NCI-H2171 (cell line): ENCODE measurements at places on chromosomes 2 and 18.

DNA sequence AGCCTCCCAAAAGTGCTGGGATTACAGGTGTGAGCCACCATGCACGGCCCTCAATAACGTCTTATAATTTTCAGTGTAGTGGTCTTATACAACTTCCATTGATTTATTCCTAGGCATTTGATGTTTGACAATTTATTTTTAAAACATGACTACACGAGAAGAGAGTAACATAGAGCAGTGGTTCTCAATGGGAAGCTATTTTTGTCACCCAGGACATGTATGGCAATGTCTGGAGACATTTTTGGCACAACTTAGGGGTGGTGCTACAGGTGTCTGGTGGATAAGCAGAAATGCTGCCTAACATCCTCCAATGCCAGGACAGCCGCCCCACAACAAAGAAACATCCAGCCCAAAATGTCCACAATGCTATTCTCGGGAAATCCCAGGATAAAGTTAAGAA, 12.7 kb upstream of the ANXA4 start:
- no peak for DNase-seq

GRCh38 chr18:58557008-58557435, 71.9 kb downstream of the ALPK2 start:
- DNase-seq: no peak

- no peak for DNase-seq
Measured at GRCh38 chr2:138000009-138000408, 35.7 kb downstream of the HNMT start.

GRCh38 chr18:59264121-59264571, 9.1 kb downstream of the RAX start:
- DNase-seq: no peak

- DNase-seq: no peak
Measured at GRCh38 chr2:149164296-149164695, 125.8 kb downstream of the LYPD6B start.

DNA sequence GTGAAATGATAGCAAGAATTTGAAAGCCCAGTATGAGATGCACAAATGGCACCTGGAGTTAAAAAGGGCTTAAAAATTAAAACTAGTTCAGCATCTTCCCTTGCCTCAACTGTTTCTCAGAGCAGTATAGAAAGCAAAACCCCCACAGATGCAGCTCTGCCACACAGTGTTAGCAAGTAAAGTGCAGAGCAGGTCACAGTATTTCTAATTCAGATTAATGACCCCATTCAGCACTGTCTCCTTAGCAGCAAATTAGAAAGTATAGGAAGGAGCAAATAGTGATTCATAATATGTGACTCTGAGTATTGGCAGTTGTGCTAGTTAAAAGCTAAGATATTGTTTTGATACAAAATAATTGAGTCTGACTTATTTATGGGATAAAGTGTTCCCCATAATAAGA, 73.8 kb upstream of the CCDC85A start:
- DNase-seq: no peak

- no peak for DNase-seq
Measured at GRCh38 chr2:60230037-60230436, 323.4 kb downstream of the BCL11A start.

GRCh38 chr2:239311132-239312040, 89.4 kb downstream of the HDAC4 start:
- DNase-seq: no peak

DNA sequence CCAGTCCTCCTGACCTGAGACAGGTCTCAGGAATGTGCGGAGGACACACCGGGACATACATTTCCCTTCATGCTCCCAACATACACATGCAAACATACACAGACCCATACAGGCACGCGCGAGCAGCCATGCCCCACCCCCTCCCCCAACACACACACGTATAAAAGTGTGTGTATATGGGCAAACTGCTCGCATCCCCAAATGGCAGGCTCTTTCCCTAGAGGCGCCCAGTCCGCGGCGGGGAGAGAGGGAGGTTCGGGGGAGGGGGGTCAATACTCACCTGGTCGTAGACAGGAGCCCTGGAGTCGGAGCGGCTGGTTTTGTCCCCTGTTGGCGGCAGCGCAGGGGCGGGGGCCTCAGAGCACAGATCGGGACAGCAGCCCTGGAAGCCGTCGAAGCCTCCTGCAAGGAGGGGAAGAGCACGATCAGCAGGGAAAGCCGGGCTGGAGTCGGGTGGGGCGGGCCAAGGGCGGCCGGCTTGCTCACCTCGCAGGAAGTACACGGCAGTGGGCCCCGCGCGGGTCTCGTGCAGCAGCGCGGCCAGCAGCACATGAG, 682 bp downstream of the DUSP2 start:
- no peak for DNase-seq

DNA sequence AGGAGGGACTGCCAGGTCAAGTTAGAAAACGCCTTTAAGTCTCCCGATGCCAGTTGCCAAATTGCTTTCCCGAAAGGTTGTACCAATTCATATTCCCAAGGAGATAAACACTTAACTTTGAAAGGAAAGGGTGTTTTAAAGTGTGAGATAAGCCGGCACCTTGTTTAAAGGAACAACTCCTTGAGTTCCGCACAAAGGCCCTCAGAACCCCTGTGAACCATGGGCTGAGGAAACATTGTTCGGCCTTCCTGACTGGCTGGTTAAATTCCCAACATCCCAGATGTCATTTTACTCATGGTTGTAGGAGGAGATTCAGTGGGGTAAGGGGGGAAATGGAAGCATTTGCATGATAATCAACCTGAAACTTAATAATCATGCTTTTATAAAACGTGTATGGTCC, 126.6 kb downstream of the BCL11A start:
- no peak for DNase-seq

GRCh38 chr2:96884299-96885094, 14.6 kb upstream of the SEMA4C start:
- DNase-seq: no peak

- no peak for DNase-seq
Measured at GRCh38 chr2:95062242-95063085, 37.0 kb downstream of the MAL start.

GRCh38 chr2:26487192-26487591, 9.3 kb upstream of the OTOF start:
- DNase-seq: no peak
